ENCODE measurements at places on chromosomes 5 and 9. TPM values are rescaled to one million over a fixed set of nuclear protein-coding genes. Genes with fewer than 3 reads are reported as not detected.
A peak's percentile ranks its signal among the peaks of the same experiment; 100 is the strongest.

DNA sequence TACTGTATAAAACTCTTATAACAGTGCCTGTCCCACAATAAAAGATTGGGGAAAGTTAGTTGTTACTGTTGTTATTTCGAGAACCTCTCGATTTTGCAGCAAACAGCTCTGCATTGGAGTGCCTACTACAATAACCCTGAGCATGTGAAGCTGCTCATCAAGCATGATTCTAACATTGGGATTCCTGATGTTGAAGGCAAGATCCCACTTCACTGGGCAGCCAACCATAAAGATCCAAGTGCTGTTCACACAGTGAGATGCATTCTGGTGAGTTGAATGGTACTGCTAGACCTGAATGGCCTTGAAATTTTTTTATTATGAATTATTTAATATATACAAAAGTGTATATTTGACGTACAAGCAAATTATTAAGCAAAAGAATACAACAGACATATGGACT is 123.2 kb downstream of the TEX10 start:
- no peak overlapping the region for H3K27ac ChIP-seq
- DNase-seq = no peak
- no peaks in the 10 kb centered on the region for H3K4me1 ChIP-seq
- no peaks in the 10 kb centered on the region for H3K27me3 ChIP-seq
- H3K4me3 ChIP-seq = no peak overlapping the region

The BHMT2 gene
- not detected for total RNA-seq

The GFRA3 gene
- not detected for total RNA-seq

GRCh38 chr5:73801686-73802085 is 175.7 kb downstream of the ARHGEF28 start:
- no peaks in the 10 kb centered on the region for H3K4me1 ChIP-seq
- DNase-seq = no peak
- H3K4me3 ChIP-seq = no peak overlapping the region
- no peak overlapping the region for H3K27ac ChIP-seq
- H3K36me3 ChIP-seq = no peaks in the 10 kb centered on the region

DNA sequence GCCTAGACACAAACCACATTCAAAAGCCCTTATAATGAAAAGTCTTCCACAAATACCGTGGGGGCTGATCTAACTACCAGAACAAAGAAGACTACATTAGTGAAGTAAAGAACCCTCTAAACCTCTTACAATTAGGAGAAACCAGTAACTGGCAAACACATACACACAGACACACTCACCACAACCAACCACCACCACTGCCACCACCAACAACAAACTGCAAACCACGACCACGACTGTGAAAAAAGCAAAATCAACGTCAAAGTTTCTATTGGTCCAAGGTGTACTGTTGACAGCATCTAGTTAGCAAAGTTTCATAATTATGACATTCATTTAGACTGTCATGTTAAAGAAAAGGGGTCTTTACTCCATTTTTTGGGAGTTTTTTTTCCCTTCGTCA is 2.7 kb downstream of the CDO1 start:
- H3K27ac ChIP-seq = no peak overlapping the region
- H3K27me3 ChIP-seq = peaks cover 46% of the 10 kb centered on the region
- no peaks in the 10 kb centered on the region for H3K36me3 ChIP-seq

GRCh38 chr9:126852086-126852688 is 8.3 kb upstream of the ZBTB34 start:
- H3K27me3 ChIP-seq = peaks cover 21% of the 10 kb centered on the region
- no peak overlapping the region for H3K4me3 ChIP-seq
- H3K4me1 ChIP-seq = no peaks in the 10 kb centered on the region
- no peaks in the 10 kb centered on the region for H3K36me3 ChIP-seq
- H3K27ac ChIP-seq = no peak overlapping the region
- no peak for DNase-seq

- H3K27me3 ChIP-seq = no peaks in the 10 kb centered on the region
- DNase-seq = no peak
- no peaks in the 10 kb centered on the region for H3K36me3 ChIP-seq
- H3K4me3 ChIP-seq = no peak overlapping the region
These were observed 196.8 kb upstream of the DAPK1 start for GRCh38 chr9:87300915-87301314.

The CER1 gene
- total RNA-seq = not detected

- DNase-seq = no peak
- H3K27me3 ChIP-seq = no peaks in the 10 kb centered on the region
- peak overlapping the region; percentile 85 for H3K27ac ChIP-seq
- H3K4me1 ChIP-seq = peaks cover 99% of the 10 kb centered on the region
- H3K36me3 ChIP-seq = peaks cover 35% of the 10 kb centered on the region
These were observed 31.5 kb downstream of the RAPGEF1 start for GRCh38 chr9:131708226-131709002.

- H3K36me3 ChIP-seq = no peaks in the 10 kb centered on the region
- H3K4me3 ChIP-seq = no peak overlapping the region
- DNase-seq = no peak
- peaks cover 31% of the 10 kb centered on the region for H3K27me3 ChIP-seq
These were observed 3.5 kb downstream of the ARHGEF28 start for GRCh38 chr5:73629456-73629855.

GRCh38 chr5:88398316-88398715 is 129.7 kb upstream of the TMEM161B start:
- H3K27me3 ChIP-seq = peaks cover 13% of the 10 kb centered on the region
- H3K4me1 ChIP-seq = no peaks in the 10 kb centered on the region
- no peaks in the 10 kb centered on the region for H3K36me3 ChIP-seq
- H3K4me3 ChIP-seq = no peak overlapping the region
- DNase-seq = no peak

- no peak for DNase-seq
- peaks cover 41% of the 10 kb centered on the region for H3K36me3 ChIP-seq
- H3K4me3 ChIP-seq = no peak overlapping the region
- H3K27me3 ChIP-seq = no peaks in the 10 kb centered on the region
- no peak overlapping the region for H3K27ac ChIP-seq
These were observed 75.9 kb downstream of the SLC38A9 start for GRCh38 chr5:55636177-55636576.

The CPLANE1 gene
- 11.7 TPM for total RNA-seq

The ZNF354B gene
- total RNA-seq = 20.0 TPM

GRCh38 chr5:69467442-69468225 is 25.0 kb upstream of the OCLN start:
- no peak overlapping the region for H3K4me3 ChIP-seq
- no peak for DNase-seq
- no peak overlapping the region for H3K27ac ChIP-seq
- no peaks in the 10 kb centered on the region for H3K27me3 ChIP-seq

The OTULINL gene
- 0.27 TPM for total RNA-seq

The PRR16 gene
- 0.29 TPM for total RNA-seq

DNA sequence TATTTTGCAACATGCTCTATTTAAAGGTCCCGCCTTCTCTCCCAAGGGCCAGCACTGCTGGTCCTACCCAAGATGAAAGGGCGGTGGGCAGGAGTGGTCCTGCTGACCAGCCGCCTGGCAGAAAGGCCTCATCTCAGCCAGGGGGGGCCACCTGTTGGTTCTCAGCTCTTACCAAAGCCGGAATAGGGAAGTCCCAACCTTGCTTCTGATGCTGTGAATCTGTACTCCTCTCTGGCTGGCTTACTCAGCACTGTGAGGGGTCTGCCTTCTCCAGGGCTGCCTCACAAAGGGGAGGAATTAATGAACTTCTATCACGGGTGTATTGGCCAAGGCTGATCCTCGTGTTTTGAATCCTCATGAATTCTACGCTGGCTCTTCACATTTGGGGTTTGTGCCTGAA is 13.6 kb upstream of the FAM240B start:
- DNase-seq = no peak
- H3K4me1 ChIP-seq = no peaks in the 10 kb centered on the region
- H3K36me3 ChIP-seq = no peaks in the 10 kb centered on the region
- H3K27me3 ChIP-seq = no peaks in the 10 kb centered on the region
- no peak overlapping the region for H3K4me3 ChIP-seq
- no peak overlapping the region for H3K27ac ChIP-seq

The CNTNAP3 gene
- 0.71 TPM for total RNA-seq

DNA sequence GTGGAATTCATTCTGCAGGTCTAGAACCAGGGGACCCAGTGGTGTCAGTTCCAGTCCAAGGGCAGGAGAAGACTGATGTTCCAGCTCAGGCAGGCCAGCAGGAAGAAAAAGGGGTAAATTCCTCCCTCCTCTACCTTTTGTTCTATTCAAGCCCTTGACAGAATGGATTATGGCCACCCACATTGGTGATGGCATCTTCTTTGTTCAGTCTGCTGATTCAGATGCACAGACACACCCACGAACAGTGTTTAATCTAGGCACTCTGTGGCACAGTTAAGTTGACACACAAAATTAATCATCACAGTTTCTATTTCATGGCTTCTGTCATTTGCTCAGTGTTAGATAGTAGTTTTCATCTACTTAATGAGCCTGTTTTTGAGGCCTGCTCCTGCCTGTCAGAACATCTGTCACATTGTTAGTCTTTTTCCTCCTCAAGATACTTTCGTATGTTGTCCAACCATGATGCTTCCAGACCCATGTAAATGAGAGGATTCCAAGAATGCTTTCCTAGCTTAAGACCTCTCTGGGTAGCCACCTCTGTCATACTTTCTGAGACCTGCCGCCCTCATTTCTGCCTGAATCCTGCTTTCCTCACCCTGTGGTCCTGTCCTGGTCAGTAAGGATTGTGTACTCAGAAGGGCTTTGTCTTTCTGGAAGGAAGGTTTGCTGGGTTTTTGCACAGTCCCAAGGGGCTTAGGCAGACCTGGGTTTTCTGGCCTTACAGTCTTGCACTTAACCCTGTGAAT is 72.5 kb downstream of the SPIN1 start:
- H3K36me3 ChIP-seq = peaks cover 32% of the 10 kb centered on the region
- DNase-seq = no peak
- H3K4me3 ChIP-seq = no peak overlapping the region
- H3K27me3 ChIP-seq = no peaks in the 10 kb centered on the region
- no peak overlapping the region for H3K27ac ChIP-seq

The IFNA2 gene
- total RNA-seq = not detected

DNA sequence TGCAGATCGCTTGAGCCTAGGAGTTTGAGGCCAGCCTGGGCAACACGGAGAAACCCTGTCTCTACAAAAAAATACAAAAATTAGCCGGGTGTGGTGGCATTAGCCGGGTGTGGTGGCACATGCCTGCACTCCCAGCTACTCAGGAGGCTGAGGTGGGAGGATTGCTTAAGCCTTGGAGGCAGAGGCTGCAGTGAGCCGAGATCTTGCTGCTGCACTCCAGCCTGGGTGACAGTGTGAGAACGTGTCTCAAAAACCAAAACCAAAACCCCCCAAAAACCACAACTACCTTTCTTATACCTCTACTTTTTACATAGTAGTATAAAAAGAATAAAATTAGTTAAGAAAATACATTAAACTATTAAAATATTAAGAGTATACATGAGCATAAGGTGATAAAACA is 121.2 kb downstream of the RAPGEF6 start:
- no peaks in the 10 kb centered on the region for H3K27me3 ChIP-seq
- DNase-seq = no peak
- H3K27ac ChIP-seq = no peak overlapping the region
- H3K4me1 ChIP-seq = peaks cover 23% of the 10 kb centered on the region
- H3K4me3 ChIP-seq = no peak overlapping the region

- no peaks in the 10 kb centered on the region for H3K4me1 ChIP-seq
- no peak for DNase-seq
- no peak overlapping the region for H3K27ac ChIP-seq
- no peaks in the 10 kb centered on the region for H3K36me3 ChIP-seq
These were observed 15.2 kb upstream of the TGFBI start for GRCh38 chr5:136013559-136013958.

The ACTBL2 gene
- total RNA-seq = not detected

DNA sequence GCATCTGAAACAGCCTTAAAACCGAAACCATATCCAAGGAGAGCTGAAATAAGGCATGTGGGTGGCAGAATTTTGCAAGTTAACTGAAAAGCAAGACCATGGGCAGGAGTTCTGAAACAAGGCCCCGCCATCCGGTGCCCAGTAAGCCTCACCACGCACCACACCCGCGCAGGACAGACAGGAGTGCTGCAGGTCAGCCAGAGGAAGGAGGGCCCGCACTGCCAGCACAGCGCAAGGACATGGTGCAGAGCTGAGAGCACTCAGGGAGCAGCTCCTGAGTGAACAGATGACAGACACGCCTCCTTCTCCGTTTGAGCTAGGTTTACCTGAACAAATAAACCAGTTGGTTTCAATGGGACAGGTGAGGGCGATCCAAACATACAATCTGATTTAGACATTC is 16.5 kb upstream of the ISCA1 start:
- no peak overlapping the region for H3K27ac ChIP-seq
- no peak overlapping the region for H3K4me3 ChIP-seq
- peaks cover 77% of the 10 kb centered on the region for H3K36me3 ChIP-seq
- no peak for DNase-seq

GRCh38 chr9:20619487-20620200 is 2.7 kb downstream of the MLLT3 start:
- peak overlapping the region; percentile 77 for H3K4me3 ChIP-seq
- H3K36me3 ChIP-seq = peaks cover 4% of the 10 kb centered on the region
- H3K27ac ChIP-seq = no peak overlapping the region
- no peak for DNase-seq

GRCh38 chr9:14585730-14586473 is 107.3 kb downstream of the ZDHHC21 start:
- H3K4me3 ChIP-seq = no peak overlapping the region
- DNase-seq = no peak
- H3K36me3 ChIP-seq = peaks cover 10% of the 10 kb centered on the region
- H3K27me3 ChIP-seq = no peaks in the 10 kb centered on the region
- peaks cover 14% of the 10 kb centered on the region for H3K4me1 ChIP-seq

The ADAMTSL1 gene
- not detected for total RNA-seq

GRCh38 chr9:81317939-81318338 is 371.4 kb downstream of the TLE1 start:
- no peak overlapping the region for H3K4me3 ChIP-seq
- DNase-seq = no peak
- no peaks in the 10 kb centered on the region for H3K27me3 ChIP-seq
- H3K27ac ChIP-seq = no peak overlapping the region

DNA sequence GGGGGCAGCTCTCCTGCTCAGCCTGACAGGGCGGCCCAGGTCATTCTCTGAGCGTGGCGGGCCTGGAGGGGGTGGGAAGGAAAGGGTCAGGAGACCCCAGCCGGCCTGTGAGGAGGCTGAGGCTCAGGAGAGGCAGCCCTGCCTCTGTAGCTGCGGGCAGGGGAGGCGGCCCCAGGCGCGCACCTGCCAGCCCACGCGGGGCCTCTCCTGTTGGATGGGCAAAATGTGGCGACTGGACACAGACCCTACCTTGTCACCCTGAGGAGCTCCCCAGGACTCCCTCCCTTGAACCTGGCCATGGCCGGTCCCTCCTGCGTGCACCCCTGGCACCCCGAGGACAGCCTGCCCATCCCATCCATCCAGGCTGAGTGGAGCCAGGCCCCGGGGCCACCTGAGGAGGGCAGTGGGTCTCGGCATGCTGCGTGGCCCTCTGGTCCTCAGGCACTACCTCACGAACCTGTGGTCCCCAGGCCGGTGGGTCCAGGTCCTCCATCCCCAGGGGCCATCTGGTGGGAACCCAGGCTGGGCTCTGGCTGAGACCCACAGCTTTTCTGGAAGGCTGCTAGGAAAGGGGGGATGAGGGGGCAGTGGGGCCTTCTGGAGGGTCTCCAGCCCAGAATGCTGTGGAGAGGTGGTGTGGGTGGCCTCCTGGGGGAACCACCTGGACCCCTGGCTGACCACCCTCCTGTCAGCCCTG is 15.1 kb upstream of the NRARP start:
- H3K27me3 ChIP-seq = peaks cover 2% of the 10 kb centered on the region
- no peak overlapping the region for H3K4me3 ChIP-seq
- peaks cover 8% of the 10 kb centered on the region for H3K4me1 ChIP-seq
- H3K27ac ChIP-seq = no peak overlapping the region
- no peak for DNase-seq

Measured in activated B cell treated with CpG ODN at 0.5 μM for 24 hours (primary cell).